Left forelimb (tissue), 1 donor: ENCODE measurements at places on chromosomes 3 and 15.

- no peak for DNase-seq
Observed at GRCh38 chr15:89142423-89142822, 54.2 kb downstream of the ABHD2 start.

DNA sequence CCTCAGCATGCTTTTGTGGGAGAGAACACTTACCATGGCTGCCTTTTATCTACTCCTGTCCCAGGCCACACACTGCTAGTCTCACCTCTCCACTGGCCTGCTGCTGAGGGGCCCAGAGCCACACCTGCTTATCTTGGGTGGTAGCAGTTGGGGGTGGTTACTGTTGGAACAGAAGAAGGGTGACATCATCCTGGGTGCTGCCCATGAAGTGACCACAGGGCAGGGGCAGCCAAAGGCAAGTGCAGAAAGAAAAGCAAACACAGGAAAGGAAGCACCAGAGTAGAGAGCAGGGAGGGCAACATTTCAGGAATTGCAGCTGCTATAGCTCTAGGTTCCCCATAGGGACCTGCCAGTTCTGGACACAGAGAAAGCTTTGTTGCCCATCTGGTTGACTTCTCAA is 345.2 kb downstream of the VPS13C start:
- no peak for DNase-seq

- DNase-seq = no peak
Observed at GRCh38 chr3:46896386-46896785, 18.9 kb downstream of the PTH1R start.

GRCh38 chr15:50341616-50342136 is 13.3 kb downstream of the GABPB1 start:
- no peak for DNase-seq

DNA sequence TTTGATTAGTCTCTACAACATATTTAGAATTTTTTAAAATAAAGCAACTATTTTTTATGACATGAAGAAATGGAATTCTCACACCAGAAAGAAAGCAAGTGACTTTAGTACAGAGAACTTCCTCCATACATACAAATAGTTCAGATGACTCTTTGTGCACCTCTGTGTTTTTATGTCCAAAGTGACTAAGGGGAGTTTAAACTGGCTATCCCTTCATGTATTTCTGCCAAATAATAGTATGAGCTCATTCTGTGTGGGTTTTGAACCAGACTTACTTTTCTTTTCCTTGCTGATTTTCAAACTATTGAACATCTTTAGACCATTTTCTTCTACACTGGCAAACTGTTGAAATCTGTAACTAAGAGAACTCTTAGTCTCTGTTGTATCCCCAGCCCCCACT is 196.3 kb downstream of the EPHA3 start:
- DNase-seq = no peak
